ENCODE measurements at places on chromosomes 6 and 20.

DNA sequence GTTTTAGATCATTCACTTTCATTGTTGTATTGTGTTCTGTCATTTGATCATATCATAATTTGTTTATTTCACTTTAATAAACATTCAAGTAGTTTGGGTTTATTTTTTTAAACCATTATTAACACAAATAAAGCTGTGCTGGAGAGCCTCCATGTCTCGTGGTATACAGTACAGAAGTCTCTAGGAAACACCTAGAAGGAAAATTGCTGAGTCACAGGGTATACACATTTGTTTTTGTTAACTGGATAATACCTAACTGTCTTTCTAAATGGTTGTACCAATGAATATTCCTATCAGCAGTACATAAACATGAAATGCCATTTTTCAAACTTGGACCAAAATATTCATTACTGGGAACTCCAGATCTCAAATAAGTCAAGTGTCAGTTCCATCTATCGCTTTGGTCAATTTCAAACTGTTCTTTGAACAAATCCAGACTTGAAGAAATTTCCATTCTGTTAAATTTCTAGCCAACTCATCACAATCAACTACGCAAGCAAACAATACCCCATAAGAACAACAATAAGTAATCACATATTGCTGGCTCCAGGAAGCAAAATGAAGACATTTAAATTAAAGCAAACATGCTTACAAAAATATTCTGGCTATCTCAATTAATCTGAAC lies 138.1 kb downstream of the ATXN1 start:
- DNase-seq = no peak

GRCh38 chr20:23002276-23002675 lies 32.8 kb upstream of the SSTR4 start:
- no peak for DNase-seq

DNA sequence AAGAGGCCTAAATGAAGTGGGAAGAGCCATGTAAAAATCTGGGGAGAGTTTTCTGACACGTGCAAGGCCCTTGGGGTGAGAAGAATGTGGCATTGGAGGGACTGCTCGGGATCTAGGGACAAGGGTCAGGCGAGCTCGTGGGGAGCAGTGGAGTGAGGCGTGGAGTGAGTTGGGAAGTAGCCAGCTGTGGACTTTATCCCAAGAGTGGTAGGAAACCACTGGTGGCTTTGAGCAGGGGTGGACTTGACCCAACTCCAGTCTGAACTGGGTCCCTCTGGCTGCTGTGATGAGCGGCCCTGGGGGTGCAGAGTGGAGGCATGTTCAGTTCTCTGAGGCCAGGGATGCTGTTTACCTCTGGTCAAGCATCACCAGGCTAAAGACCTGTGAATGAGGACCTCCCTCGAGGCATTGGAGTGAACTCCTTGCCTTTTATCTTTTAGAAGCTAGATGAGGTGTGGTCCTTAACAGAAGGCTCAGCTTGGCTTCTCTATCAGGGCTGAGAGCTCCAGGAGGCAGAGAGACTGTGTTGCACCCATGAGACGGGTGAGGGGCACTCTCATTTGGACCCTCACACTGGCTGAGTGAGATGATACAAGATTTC lies 20.6 kb downstream of the SLC22A1 start:
- DNase-seq = no peak

DNA sequence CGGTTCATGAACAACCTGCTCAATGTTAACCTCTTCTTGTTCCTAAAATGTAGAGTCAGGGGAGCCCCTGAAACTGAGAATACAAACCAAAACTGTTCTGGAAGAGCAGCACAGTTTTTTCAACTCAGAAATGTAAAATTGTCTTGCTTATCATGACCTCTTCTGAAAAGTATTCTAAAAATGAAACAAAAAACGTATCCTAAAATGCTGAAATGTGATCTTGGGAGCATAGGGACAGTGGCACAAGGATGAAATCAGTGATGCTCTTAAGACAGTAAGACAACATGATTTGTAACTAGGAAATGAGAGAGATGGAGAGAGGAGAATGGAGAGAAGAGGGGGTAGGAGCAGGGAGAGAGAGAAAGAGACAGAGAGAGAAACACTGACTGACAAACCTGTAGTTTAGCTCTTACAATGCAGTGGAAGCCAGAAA lies 27.5 kb downstream of the NCOA7 start:
- DNase-seq = no peak

- no peak for DNase-seq
Observed at GRCh38 chr6:128507337-128508310, 12.8 kb downstream of the PTPRK start.

DNA sequence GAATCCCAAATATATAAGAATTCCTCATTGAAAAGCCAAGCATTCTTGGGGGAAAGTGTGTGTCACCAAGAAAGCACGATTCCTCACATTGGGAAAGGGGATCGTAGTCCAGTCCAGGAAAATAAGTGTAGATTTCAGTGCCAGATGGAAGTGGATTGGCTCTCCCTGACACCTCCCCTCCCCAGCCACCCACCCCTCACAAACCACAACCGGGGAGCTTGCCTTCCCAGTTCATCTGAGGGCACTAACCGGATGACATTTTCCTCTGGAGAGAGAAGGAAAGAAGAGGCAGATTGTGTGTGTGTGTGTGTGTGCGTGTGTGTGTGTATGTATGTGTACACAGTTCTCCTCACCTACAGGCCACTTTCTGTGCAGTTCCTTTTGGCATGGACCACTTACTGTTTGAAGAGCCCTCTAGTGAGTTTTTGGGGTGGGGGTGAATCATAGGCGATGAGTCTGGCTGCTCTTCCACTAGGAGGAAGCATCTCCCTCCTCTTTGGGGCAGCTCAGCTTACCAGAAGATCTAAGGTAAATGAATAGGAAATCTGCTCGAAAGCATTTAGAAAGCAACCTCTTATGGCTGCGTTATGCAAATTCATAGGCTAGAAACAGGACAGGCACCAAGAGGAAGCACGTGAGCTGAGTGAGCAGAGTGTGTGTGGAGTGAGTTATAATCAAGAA lies 20.8 kb downstream of the DAAM2 start:
- DNase-seq = no peak

DNA sequence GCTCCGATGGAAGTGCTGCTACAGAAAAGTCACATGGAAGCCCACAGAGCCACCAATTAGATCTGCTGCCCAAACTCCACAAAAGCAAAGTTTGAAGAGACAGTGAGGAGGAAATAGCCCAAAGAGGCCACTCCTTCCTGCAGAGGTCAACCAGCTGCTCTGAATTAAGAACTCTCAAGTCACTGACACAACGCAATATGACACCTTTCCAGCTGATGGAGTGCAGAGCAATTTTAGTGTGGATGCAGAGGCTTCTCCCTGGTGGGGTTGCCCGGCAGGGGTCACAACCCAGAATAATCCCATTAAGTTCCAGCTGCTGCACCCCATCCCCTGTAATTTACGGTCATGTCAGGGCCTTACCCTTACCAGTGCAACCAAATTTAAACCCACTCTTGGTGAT lies 361.9 kb upstream of the JARID2 start:
- DNase-seq = no peak

- DNase-seq = no peak
Observed at GRCh38 chr6:25155211-25155610, 124.0 kb upstream of the CARMIL1 start.

DNA sequence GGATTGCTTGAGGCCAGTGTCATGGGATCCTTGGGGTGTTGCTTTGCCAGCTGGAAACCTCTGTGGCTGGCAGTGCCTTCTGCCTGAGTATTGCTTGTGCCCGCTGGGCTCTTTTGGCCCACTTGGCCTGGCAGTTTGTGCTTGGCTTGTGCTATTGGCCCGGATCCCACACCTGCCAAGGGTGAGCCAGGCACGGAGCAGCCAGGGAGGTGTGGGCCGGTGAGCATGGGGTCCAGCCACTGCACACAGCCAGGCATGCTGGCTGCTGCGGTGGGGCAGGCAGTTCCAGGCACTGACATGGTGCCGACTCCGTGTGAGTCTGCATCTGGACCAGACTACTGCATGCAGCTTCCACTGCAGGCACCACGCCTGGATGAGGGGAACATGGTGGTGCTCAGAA lies 62.5 kb upstream of the SYNCRIP start:
- no peak for DNase-seq

DNA sequence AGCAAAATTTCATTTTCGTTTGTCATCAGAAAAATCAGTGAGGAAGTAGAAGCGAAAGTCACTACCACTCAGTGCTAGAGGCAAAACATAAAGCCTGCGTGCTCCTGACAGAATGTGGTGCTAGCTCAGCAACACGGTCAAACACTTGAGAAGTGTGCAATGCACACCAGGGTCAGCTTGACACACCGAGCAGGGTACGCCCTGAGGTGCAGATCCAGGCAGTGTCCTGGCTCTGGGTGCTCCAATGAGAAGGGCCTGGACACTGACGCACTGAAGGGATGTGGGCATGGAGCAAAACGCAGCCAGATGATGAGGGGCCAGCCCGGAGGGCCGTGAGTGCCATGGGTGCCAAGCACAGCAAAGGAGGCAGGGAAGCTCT lies 5.9 kb downstream of the RNASET2 start:
- no peak for DNase-seq

GRCh38 chr6:30821862-30822784 lies 62.2 kb upstream of the DDR1 start:
- DNase-seq = no peak
